ENCODE measurements at places on chromosomes 5 and 9. TPM values are rescaled to one million over a fixed set of nuclear protein-coding genes. Genes with fewer than 3 reads are reported as not detected.

SCAI gene
- 9.3 TPM for polyA plus RNA-seq

DNA sequence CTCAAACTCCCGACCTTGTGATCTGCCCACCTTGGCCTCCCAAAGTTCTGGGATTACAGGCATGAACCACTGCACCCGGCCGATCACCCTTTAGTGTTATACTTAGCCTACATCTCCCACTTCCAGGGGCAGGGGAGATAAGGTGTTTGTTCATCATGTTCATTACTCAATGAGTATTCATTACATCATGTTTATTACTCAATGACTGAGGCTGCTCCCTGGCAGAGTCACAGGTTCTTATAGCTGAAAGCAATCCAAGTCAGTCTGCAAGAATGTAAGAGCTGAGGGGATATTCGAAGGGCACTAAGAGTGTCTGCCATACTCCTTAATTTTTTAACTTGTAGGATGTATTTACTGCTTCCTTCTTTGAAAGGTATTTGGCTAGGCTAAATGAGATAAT, 214.2 kb downstream of the SPATA31D1 start:
- DNase-seq = no peak

- no peak for DNase-seq
Observed at GRCh38 chr5:1311439-1312055, 16.7 kb upstream of the TERT start.

- DNase-seq = no peak
Observed at GRCh38 chr9:20564650-20565049, 57.6 kb downstream of the MLLT3 start.

DNA sequence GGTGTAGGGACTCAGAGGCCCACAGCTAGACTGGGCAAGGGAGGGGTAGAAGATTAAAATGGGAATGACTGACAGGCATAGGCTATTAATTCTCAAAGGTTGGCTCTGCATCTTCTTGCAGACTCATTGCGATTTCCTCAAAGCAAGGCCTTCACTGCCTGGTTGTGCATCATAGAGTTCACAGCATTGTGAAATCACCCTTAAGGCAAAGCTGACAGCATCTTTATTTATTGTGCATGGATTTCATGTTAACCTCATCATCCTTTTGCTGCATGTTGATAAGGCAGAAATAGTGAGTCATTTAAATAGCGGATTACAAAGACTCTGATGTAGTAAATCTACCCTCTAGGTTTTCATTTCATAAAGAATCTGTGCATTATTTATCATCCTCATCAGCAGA, 13.6 kb upstream of the PALM2AKAP2 start:
- no peak for DNase-seq

DNA sequence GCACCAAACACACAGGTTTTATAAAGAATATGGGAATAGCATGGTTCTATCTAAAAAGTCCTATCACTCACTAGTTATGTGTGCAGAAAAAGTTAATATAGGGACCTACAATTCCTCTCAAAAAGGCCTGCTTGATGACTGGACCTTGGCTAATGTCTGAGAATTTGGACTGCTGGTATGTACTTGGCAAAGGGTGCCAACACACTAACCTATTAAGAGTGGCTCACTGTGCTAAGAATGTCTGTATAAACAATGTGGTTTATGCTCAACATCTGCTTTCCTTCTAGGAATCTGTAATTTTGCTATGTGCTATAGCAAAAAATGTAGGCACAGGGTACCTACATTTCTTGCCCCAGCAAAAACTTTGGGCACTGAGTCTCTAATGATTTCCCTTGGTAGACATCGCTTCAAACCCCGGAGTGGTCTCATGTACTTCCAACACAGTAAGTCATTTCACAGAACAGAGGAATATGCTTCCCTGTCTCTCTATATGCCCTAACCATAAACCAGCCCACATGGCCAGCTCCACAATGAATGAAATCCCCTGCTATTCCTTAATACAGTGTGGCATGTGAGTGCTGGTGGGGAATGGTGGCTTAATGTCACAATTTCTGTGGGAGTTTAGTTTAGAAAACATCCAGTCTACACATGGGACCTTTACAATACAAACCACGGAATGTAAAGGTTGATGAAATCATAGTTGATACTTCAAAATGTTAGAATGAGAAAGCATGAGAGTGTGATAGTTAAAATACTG, 101.7 kb downstream of the UBAP2 start:
- no peak for DNase-seq

CD274 gene
- 1.2 TPM for polyA plus RNA-seq

GRCh38 chr9:5292141-5292540, 12.4 kb downstream of the RLN2 start:
- DNase-seq = no peak
